ENCODE measurements at places on chromosomes 3 and 15. TPM values are rescaled to one million over a fixed set of nuclear protein-coding genes. Genes with fewer than 3 reads are reported as not detected.

The ASB14 gene
- total RNA-seq: not detected

The GDPGP1 gene
- 8.0 TPM for total RNA-seq

The IL16 gene
- total RNA-seq: 58.8 TPM

The ISG20 gene
- 74.5 TPM for total RNA-seq

The CLRN1 gene
- not detected for total RNA-seq

The PXYLP1 gene
- 11.6 TPM for total RNA-seq

The NUTM1 gene
- total RNA-seq: not detected

The ITGA11 gene
- 0.56 TPM for total RNA-seq

The ARPIN gene
- 0.05 TPM for total RNA-seq

The IGSF10 gene
- total RNA-seq: not detected

DNA sequence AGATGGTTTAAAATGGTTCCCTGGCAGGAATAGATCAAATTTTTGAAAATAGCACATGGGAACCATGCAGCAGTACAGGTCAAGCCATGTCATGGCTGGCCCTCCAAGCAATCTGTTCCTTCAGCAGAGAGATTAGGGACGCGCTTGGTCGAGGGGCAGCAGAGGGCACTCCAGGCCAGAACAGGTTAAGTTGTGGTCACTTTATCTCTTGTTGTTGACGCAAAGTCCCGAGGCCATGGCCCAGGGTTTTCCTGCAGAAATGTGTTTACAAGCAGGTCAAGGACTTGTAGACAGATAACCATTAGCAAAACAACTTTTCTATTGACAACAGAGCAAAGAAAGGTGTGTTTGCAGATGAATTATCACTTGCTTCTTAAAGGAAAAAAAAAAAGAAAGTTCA, 570.0 kb upstream of the NR2F2 start:
- H3K4me3 ChIP-seq: no peak overlapping the region
- H3K36me3 ChIP-seq: no peaks in the 10 kb centered on the region
- no peak for DNase-seq
- no peaks in the 10 kb centered on the region for H3K27me3 ChIP-seq

- no peak overlapping the region for H3K27ac ChIP-seq
- no peaks in the 10 kb centered on the region for H3K27me3 ChIP-seq
- no peak overlapping the region for H3K4me3 ChIP-seq
Observed at GRCh38 chr3:13308380-13308801, 111.7 kb downstream of the NUP210 start.

- DNase-seq: no peak
- no peaks in the 10 kb centered on the region for H3K36me3 ChIP-seq
- H3K4me1 ChIP-seq: peaks cover 3% of the 10 kb centered on the region
- H3K4me3 ChIP-seq: no peak overlapping the region
- H3K27ac ChIP-seq: no peak overlapping the region
- peaks cover 1% of the 10 kb centered on the region for H3K27me3 ChIP-seq
Observed at GRCh38 chr3:72558001-72558400, 290.2 kb downstream of the SHQ1 start.

GRCh38 chr3:39808467-39809180, 785 bp upstream of the MYRIP start:
- no peaks in the 10 kb centered on the region for H3K36me3 ChIP-seq
- peaks cover 14% of the 10 kb centered on the region for H3K4me1 ChIP-seq
- H3K4me3 ChIP-seq: peak overlapping the region; percentile 34
- H3K27ac ChIP-seq: no peak overlapping the region
- H3K27me3 ChIP-seq: peaks cover 45% of the 10 kb centered on the region

- no peak overlapping the region for H3K27ac ChIP-seq
- peaks cover 4% of the 10 kb centered on the region for H3K27me3 ChIP-seq
Observed at GRCh38 chr15:38112406-38112805, 140.2 kb upstream of the SPRED1 start.

DNA sequence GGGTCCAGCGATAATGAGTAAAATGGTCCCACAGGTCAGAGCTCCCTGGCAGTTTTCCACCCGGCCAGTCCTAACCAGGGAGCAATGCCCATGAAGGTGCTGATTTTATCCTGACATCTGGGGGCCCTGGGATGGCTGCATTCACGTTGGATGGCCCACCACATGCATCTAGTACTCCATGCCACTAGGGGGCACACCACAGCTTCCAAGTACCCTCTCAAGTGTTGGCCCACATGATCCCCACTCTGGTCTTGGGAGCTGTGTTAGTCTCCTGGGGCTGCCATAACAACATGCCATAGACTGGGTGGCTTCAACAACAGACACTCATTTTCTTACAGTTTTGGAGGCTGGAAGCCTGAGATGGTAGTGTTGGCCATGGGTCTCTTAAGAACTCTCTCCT, 225.5 kb downstream of the SLCO3A1 start:
- H3K27me3 ChIP-seq: no peaks in the 10 kb centered on the region
- DNase-seq: peak; percentile 49
- no peak overlapping the region for H3K27ac ChIP-seq
- no peak overlapping the region for H3K4me3 ChIP-seq
- H3K4me1 ChIP-seq: peaks cover 27% of the 10 kb centered on the region

- DNase-seq: no peak
- no peak overlapping the region for H3K4me3 ChIP-seq
- H3K27ac ChIP-seq: no peak overlapping the region
- no peaks in the 10 kb centered on the region for H3K4me1 ChIP-seq
Observed at GRCh38 chr15:31840849-31841476, 189.4 kb upstream of the CHRNA7 start.

GRCh38 chr3:69941037-69941436, 58.5 kb upstream of the SAMMSON start:
- H3K36me3 ChIP-seq: no peaks in the 10 kb centered on the region
- no peak overlapping the region for H3K27ac ChIP-seq
- peaks cover 4% of the 10 kb centered on the region for H3K27me3 ChIP-seq
- no peaks in the 10 kb centered on the region for H3K4me1 ChIP-seq
- DNase-seq: no peak

GRCh38 chr3:48240000-48240963, 622 bp upstream of the ZNF589 start:
- peaks cover 20% of the 10 kb centered on the region for H3K4me1 ChIP-seq
- peak overlapping the region; percentile 88 for H3K4me3 ChIP-seq
- DNase-seq: no peak
- no peaks in the 10 kb centered on the region for H3K27me3 ChIP-seq
- H3K27ac ChIP-seq: peak overlapping the region; percentile 92
- H3K36me3 ChIP-seq: no peaks in the 10 kb centered on the region

GRCh38 chr15:80121546-80121945, 31.3 kb upstream of the FAH start:
- H3K4me3 ChIP-seq: no peak overlapping the region
- peaks cover 2% of the 10 kb centered on the region for H3K4me1 ChIP-seq
- peaks cover 17% of the 10 kb centered on the region for H3K36me3 ChIP-seq
- no peak for DNase-seq
- H3K27ac ChIP-seq: no peak overlapping the region

GRCh38 chr15:74906067-74906449, 593 bp downstream of the FAM219B start:
- H3K27me3 ChIP-seq: no peaks in the 10 kb centered on the region
- peak overlapping the region; percentile 74 for H3K27ac ChIP-seq
- peak overlapping the region; percentile 99 for H3K4me3 ChIP-seq
- peaks cover 22% of the 10 kb centered on the region for H3K36me3 ChIP-seq

DNA sequence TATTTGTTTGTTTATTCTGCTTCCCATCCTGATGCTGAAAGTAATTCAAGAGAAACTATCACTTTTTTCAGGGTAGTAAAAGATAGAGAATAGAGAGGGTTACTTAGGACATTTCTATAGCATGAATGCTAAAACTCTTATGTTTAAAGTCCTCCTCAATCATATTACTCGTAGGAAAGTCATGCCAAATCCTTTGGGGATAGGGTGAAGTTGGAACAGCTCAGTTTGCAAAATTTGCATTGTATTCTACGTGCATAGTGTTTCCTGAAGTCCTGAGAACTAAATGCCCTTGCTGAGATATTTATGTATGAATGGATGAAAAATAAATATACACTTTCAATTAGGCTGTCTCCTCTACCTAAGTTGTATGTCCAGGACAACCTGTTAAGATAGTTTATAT, 14.6 kb downstream of the PLSCR5 start:
- H3K27me3 ChIP-seq: peaks cover 2% of the 10 kb centered on the region
- H3K4me1 ChIP-seq: no peaks in the 10 kb centered on the region
- DNase-seq: no peak
- H3K4me3 ChIP-seq: no peak overlapping the region
- H3K27ac ChIP-seq: no peak overlapping the region
- no peaks in the 10 kb centered on the region for H3K36me3 ChIP-seq

DNA sequence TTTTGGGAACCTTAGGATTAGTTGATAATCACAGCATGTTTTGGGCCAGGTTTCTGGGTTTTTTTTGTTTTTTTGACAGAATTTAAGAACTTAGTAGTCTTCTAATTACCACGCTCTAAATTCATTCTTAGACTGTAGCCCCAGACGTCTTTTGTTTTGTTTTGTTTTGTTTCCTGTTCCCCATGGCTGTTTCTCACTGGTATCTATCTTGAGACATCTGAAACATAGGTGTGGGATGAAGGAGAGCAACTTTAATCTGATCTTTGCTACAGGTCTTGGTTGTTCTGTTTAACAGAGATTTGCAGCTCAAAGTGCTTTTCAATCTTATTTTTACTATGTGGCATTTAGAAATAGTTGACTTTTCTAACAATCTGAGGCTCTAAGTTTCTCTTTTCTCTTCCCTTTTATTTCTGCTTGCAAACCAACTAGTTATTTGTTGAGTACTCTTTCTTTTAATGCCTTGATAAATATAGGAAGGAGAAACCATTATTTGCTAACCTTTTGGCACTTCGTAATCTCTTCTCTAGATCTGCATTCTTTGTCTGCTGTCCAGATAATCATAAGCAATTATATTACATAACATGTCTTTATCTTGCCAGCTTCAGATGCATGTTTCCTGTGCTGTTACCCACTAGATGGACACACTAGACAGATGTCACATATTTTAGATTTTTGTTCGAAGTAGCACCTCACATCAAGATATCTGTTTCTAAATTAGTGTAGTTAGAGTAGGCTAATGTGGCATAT, 40.9 kb downstream of the FBXL2 start:
- DNase-seq: no peak
- peaks cover 19% of the 10 kb centered on the region for H3K27me3 ChIP-seq
- H3K4me1 ChIP-seq: no peaks in the 10 kb centered on the region
- no peak overlapping the region for H3K4me3 ChIP-seq
- no peaks in the 10 kb centered on the region for H3K36me3 ChIP-seq

GRCh38 chr15:62068071-62068809, 1.5 kb downstream of the C2CD4A start:
- peak overlapping the region; percentile 65 for H3K27ac ChIP-seq
- H3K36me3 ChIP-seq: no peaks in the 10 kb centered on the region
- H3K4me1 ChIP-seq: peaks cover 20% of the 10 kb centered on the region
- peak overlapping the region; percentile 75 for H3K4me3 ChIP-seq
- peaks cover 17% of the 10 kb centered on the region for H3K27me3 ChIP-seq

DNA sequence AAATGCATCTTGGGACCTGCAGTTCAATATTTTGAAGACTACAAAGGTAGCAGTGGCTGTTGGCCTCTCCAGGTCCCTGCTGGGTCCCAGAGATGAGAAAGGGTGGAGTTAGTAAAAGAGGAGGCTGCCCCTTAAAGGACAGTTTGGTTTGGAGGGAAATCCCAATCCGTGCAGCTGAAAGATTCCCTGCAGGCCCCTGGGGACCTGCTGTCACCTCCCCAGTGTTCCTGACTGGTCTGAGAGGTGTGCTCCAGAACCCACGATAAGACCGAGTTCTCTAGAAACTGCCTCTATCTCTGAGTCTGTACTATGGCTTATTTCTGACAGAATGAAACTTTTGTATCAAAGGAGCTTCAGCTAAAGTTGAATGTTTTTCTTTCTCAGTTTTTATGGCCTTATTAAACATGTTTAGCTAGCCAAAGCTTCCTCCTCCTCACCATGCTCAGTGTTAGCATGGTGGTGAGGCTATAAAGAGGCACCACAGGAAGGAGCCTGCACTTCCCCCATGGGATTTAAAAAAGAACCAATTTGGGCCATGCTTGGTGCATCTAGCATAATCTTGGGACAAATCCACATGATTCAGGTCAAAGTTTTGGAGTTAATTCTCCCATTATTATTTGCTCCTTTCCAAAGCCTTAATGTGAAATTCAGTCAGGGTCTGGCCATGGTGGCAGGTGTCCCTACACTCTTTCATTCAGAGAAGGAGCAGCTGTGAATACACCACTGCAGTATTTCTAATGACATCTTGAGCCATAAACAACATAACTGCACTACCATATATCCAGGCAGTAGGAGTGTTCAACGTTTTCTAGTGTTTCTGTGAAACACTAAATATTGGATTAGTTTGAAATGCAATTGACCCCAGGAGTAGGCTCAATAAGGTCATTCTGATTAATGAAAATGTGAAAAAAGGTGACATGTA, 74.4 kb downstream of the ATP1B3 start:
- H3K27ac ChIP-seq: no peak overlapping the region
- no peak overlapping the region for H3K4me3 ChIP-seq
- peaks cover 3% of the 10 kb centered on the region for H3K4me1 ChIP-seq
- no peak for DNase-seq
- no peaks in the 10 kb centered on the region for H3K27me3 ChIP-seq

Measured in activated CD4-positive, alpha-beta memory T cell treated with anti-CD3 and anti-CD28 coated beads for 36 hours (primary cell).